Naive thymus-derived CD8-positive, alpha-beta T cell (primary cell): ENCODE measurements at places on chromosomes 6 and 20.

GRCh38 chr6:135850882-135851281 is 619 bp upstream of the PDE7B start:
- DNase-seq = no peak

DNA sequence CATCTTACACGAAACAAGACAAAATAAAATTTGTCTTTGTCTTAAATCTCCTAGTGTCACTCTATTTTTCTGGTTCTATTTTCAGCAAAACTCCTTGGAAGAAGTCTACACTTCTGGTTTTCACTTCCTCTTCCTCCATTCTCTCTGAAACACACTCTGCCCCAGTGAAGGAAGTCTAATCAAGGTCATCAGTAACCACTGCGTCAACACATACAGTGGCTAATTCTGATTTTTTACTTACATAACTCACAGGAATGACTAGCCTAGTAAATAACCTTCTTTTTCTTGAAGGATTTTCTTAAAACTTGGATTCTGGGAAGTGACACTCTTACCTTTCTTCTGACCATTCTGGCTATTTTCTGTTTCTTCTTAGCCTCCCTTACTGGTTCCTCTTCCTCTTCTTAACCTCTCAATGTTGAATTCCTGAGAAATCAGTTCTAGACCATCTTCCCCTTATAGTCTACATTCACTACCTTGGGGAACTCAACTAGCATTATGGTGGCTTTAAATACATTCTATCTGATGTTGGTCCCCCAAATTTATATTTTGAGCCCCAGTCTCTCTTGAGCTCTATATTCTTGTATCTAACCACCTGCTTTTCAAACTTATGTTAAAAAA is 37.5 kb downstream of the AIG1 start:
- no peak for DNase-seq

DNA sequence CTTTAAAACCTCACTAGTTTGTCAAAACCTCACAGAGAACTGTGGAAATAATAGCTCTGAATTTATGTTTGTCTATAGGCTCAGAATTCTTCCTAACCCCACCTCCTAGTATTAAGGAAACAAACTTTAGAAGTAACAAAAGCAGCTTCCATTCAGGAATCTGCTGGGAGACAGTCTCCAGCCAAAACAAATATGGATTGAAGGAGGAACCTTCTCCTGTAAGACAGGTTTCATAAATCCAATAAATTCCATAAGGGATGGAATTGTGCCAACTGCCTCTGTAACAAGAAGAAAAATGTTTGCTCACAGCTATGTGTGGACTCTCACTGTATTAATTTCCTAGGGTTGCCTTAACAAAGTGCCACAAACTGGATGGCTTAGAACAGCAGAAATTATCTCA is 7.5 kb downstream of the SYCP2 start:
- no peak for DNase-seq

GRCh38 chr6:157019115-157019641 is 242.0 kb downstream of the ARID1B start:
- DNase-seq = no peak

DNA sequence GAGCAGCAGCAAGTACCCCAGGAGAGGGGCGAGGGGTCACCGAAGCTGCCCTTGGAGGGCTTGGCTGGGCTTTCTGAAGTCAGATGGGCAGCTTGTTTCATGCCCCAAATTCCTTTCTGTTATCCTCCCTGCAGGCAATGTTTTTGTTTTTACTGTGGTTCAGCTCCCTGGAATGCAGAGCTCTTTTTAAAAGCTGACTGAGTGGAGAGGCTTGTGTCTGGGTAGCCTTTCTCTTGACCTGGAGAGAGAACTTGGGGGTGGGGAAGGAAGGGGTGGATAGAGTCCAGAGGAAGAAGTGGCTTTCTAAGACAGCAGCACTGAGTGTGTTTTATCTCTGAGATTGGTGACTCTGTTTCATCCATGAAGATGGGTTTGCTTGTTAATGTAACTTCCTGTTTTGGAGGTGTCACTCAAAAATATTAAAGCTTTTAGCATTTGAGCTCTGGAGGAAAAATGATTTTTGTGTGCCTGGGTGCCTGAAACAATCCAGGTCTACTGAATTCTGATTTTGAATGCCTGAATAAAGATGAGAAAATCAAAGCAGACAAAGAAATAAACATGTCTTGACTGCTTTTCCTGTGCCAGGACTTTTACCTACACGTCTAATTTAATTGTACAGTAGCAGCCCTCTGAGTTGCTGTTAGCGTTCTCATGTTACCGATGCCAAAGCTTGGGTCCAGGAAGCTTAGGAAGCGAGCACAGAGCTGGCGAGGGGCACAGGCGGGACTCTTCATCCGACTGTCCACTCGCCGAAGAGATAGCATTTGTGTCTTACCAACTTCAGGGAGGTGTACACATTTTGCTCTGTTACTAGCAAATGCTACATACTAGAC is 78.2 kb upstream of the EEF1E1 start:
- no peak for DNase-seq

DNA sequence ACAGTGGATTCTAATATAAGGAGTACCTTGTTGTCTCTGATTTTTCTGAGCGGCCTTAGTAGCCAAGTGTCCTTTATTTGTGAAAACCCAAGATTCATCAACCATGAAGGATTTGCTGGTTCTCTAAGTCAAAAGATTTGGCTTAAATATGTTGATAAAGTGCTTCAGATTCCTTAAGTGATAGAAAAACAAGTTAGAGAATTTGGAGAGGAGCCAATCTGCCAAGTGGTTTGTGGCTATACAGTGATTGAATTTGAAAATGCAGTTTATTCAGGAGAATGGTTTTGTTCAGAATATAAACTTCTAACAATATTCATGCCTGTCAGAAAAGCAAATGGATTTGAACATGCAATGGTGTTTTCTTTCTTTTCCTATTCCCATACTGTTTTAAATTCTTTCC is 54.8 kb downstream of the CAP2 start:
- DNase-seq = no peak

- DNase-seq = no peak
These were observed 67.3 kb upstream of the CCN6 start for GRCh38 chr6:111986651-111987050.

GRCh38 chr20:62918147-62918546 is 8.2 kb downstream of the DIDO1 start:
- no peak for DNase-seq

GRCh38 chr20:36543184-36544133 is 2.1 kb downstream of the MYL9 start:
- no peak for DNase-seq

GRCh38 chr6:80531681-80532619 is 425.5 kb downstream of the BCKDHB start:
- DNase-seq = no peak

GRCh38 chr6:86192123-86192522 is 549.4 kb upstream of the SYNCRIP start:
- DNase-seq = no peak

- DNase-seq = no peak
These were observed 77.0 kb downstream of the RNF144B start for GRCh38 chr6:18464176-18464575.

DNA sequence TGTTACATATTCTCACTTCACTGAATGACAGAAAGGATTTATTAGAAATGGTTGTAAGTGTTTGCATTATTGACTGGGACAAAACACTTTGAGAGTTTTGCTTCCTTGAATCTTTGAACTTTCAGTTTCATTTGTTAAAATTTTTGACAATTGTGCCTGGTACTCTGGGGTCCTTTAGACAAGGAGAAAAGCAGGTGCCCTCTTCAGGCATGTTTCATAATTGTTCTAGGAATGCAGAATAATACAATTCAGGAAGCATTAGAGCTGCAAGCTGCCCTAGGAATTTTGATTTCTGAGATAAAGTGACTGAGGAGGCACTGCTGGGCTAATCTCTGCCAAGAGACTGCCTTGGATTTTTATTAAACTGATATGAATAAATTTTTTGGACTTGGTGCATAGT is 49.7 kb downstream of the TOP1 start:
- no peak for DNase-seq
